ENCODE measurements at places on chromosomes 2 and 18.

DNA sequence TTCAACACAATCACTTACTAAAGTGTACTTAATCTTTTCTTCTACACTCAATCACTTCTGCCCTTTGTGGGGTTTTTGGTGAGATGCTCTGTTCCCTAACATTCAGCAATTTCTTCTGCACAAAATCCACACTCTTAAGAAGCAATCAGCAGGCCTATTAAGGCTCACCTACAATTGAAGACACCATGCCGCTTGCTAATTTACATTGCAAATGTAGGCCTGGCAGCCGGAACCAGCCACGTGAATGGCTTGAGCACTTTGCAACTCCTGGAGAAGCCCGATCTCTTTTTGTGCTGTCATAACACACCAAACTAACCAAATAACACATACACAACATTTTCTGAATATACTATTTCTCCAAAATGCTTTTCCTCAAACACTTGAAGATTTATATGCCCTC lies 66.3 kb downstream of the NYAP2 start:
- no peak for DNase-seq

DNA sequence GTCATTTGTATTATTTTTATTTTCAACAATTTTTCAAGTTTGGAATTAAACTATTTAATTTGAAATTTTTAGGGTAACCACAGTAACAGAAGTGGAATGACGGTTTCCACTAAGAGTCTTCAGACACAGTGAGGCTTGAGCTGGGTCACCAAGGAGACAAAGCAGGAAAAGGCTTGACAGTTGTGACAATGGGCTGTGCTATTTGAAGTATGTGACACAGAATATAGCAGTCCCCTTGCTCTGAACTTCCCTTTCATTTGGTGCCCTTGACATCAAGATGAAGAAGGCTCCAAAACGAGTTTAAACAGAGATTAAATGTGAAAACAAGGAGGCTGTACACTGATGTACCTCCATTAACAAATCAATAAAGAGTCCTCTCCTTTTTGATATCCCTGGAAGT lies 265.4 kb upstream of the DLGAP1 start:
- DNase-seq = no peak

DNA sequence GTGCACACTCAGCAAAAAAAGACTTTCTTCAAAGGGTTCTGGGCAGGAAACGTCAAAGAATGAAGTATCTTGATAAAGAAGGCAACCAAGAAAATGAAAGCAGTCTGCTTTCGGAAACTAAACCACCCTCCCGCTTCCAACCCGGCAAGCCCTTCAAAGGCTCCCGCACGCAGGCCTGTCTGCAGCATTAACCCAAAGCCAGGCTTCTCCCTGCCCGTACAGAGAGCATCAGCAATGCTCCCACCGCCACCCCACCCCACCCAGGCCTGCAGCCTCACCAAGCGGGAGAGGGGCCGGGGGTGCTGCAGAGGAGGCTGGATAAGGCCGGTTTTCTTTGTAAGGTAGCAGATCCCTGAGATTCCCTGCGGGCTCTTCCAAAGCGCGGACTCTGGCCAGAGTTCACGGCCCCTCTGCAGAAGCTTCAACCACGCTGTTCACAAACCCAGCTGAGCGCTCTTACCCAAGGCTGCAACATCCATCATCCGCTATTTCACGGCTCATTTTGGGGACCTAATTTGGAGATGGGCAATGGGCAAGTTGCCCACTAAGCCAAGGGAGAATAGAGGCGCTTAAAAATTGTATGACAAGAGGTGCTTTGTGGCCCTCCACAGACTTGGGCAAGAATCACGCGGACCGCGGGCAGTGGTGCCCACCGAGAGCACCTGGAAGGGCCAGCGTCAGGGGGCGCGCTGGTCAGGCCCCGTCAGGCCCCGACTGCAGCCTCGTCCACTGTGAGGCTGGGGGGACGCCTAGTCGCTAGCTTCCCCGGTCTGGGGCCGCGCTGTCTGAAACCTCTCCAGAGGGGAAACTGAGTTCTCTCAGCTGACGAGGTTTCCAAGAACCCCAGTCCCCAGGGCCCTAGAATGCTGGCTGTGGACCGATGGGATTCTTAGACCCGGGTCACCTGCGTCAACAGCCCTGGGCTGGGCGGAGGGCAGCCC lies 225.4 kb upstream of the ID2 start:
- DNase-seq = no peak

- no peak for DNase-seq
Observed at GRCh38 chr18:72840109-72840508, 27.7 kb downstream of the NETO1 start.

DNA sequence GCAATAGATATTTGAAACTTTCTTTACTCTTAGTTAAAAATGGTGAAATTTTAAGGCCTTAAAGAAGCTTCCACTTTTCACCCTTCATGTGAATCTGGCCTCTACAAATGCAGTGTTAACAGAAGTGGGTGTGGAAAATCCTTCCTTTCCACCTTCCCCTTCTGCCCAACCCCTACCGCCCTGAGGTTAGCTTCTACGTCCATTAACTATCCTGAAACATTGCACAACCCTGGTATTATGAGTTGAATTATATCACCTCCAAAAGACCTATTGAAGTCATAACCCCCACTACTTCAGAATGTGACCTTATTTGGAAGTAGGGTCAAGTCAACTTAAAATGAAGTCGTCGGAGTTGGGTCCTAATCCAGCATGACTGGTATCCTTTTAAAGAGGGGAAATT lies 80.8 kb upstream of the ACSL3 start:
- DNase-seq = no peak

GRCh38 chr2:101873543-101873942 lies 118.2 kb upstream of the IL1R2 start:
- DNase-seq = no peak
